ENCODE measurements at places on chromosomes 7 and 10. TPM values are rescaled to one million over a fixed set of nuclear protein-coding genes. Genes with fewer than 3 reads are reported as not detected.

SGMS1 gene
- 26.7 TPM for total RNA-seq

CALML3 gene
- not detected for total RNA-seq

PTN gene
- total RNA-seq: 61.7 TPM

RSPH10B2 gene
- total RNA-seq: not detected

GLI3 gene
- total RNA-seq: 1.7 TPM

DNA sequence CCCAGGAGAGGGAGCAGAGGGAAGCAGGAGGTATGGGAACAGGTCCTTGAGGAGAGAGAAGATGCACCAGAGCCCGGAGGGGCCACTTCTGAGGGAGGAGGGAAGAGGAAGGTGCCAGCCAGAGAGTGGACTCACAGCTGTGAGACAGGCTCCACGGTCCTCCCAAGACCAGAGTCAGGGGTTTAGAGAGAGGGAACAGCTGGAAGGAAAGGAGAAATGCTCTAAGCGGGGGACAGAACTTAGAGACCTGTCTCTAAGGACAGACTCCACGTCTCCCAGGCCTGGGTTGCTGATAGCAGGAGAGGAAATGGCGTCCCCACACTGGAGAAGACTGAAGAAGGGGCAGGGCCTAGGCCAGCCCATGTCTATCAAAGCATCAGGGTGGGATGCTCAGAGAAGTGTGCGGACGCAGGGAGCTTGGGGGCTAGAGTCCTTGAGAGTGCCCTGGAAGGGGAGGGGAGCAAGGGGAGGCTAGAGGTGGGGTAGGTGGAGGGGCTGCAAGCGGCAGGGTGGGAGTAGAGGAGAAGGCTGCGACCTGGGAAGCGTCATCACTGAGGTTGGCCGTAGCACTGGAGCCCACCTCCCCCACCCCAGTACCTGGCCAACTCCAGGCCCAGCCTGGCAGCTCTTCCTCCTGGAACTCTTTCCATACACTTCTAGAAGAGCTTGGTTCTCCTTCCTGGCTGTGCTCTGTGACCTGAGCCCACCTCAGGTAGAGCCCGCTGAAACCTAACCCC is 25.6 kb upstream of the GRID1 start:
- H3K4me1 ChIP-seq: no peaks in the 10 kb centered on the region
- no peak overlapping the region for H3K27ac ChIP-seq
- no peaks in the 10 kb centered on the region for H3K36me3 ChIP-seq
- DNase-seq: no peak
- peaks cover 50% of the 10 kb centered on the region for H3K27me3 ChIP-seq

GRCh38 chr7:156105337-156106106 is 293.3 kb upstream of the SHH start:
- no peak for DNase-seq
- no peak overlapping the region for H3K4me3 ChIP-seq

GRCh38 chr7:66583490-66584110 is 45.1 kb upstream of the KCTD7 start:
- no peaks in the 10 kb centered on the region for H3K27me3 ChIP-seq
- no peak overlapping the region for H3K4me3 ChIP-seq
- H3K4me1 ChIP-seq: peaks cover 5% of the 10 kb centered on the region
- H3K36me3 ChIP-seq: peaks cover 16% of the 10 kb centered on the region
- no peak for DNase-seq

DNA sequence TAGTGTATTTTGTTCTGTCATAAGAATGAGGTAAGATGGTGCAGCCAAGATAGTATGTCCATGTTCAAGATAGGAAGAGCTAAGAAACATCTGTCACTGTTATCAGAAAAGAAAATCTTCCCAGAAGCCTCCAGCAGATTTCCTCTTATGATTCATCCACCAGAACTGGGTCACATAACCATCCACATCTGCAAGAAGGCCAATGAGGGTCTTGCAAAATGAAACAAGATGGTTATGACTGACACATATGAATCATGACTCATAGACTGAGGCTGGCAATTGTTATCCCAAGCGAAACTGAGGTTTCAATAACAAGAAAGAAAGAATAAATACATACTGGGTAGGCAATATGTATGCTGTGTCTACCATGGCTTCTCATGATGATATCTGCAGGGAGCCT is 30.3 kb downstream of the CCNJ start:
- DNase-seq: peak; percentile 85
- H3K4me1 ChIP-seq: no peaks in the 10 kb centered on the region
- no peaks in the 10 kb centered on the region for H3K36me3 ChIP-seq
- H3K27me3 ChIP-seq: no peaks in the 10 kb centered on the region

DNA sequence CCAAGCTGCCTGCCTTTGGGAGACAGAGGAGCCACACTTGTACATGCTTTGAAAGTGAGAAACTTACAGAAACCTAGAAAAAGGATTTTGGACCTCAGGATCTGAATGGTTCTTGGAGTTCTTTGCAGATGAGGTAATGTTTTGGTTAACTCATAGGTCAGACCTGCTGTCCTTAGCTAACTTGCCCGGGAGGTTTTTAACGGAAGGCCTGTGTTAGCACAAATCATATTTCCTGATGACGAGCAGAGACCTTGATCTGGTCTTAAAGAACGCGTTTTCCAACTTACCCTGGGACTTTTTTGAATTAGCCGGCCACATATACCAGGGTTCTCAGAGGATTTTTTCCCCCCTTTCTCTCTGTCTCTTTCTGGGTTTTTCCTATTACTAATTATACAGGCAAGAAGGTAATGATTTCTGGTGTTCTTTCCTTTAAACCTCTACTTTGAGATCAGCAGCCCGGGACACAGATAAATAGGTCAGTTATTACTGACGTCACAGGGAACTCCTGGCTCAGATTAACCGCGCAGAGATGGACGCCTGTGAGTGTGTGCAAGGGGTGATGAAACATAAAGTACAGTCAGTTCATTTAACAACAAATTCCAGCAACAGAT is 101.7 kb upstream of the KLF6 start:
- no peaks in the 10 kb centered on the region for H3K27me3 ChIP-seq
- H3K36me3 ChIP-seq: no peaks in the 10 kb centered on the region
- no peak overlapping the region for H3K4me3 ChIP-seq
- H3K27ac ChIP-seq: peak overlapping the region; percentile 90
- DNase-seq: peak; percentile 96
- H3K4me1 ChIP-seq: peaks cover 23% of the 10 kb centered on the region

- no peak overlapping the region for H3K27ac ChIP-seq
- DNase-seq: no peak
- H3K27me3 ChIP-seq: no peaks in the 10 kb centered on the region
- no peaks in the 10 kb centered on the region for H3K36me3 ChIP-seq
Measured at GRCh38 chr10:48460182-48460581, 144.7 kb downstream of the ARHGAP22 start.

GRCh38 chr7:73606801-73607691 is 17.3 kb downstream of the MLXIPL start:
- H3K4me3 ChIP-seq: no peak overlapping the region
- H3K27ac ChIP-seq: no peak overlapping the region
- H3K36me3 ChIP-seq: no peaks in the 10 kb centered on the region
- H3K27me3 ChIP-seq: peaks cover 13% of the 10 kb centered on the region
- peak; percentile 10 for DNase-seq

DNA sequence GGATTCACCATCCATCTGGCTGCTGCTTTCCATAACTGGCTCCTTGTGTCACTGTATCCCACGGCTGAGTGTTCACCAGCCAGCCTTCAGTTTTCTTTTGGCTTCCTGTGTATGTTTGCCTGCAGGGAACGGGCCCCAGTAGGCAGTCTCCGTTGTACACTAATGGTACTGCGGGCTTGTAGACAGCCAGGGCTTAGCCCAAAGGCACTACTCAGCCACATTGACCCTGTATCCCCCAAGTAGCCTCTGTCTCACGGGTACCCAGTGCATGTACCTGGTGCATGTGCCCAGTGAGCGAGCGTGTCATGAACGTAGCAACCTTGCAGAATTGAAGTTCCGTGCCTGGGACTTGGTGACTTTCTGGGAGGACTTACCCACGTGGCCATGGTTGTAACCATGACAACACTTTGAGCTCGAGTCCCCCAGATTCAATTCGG is 6.1 kb downstream of the PFKFB3 start:
- peaks cover 11% of the 10 kb centered on the region for H3K36me3 ChIP-seq
- no peak for DNase-seq
- no peak overlapping the region for H3K4me3 ChIP-seq
- H3K4me1 ChIP-seq: peaks cover 20% of the 10 kb centered on the region

DNA sequence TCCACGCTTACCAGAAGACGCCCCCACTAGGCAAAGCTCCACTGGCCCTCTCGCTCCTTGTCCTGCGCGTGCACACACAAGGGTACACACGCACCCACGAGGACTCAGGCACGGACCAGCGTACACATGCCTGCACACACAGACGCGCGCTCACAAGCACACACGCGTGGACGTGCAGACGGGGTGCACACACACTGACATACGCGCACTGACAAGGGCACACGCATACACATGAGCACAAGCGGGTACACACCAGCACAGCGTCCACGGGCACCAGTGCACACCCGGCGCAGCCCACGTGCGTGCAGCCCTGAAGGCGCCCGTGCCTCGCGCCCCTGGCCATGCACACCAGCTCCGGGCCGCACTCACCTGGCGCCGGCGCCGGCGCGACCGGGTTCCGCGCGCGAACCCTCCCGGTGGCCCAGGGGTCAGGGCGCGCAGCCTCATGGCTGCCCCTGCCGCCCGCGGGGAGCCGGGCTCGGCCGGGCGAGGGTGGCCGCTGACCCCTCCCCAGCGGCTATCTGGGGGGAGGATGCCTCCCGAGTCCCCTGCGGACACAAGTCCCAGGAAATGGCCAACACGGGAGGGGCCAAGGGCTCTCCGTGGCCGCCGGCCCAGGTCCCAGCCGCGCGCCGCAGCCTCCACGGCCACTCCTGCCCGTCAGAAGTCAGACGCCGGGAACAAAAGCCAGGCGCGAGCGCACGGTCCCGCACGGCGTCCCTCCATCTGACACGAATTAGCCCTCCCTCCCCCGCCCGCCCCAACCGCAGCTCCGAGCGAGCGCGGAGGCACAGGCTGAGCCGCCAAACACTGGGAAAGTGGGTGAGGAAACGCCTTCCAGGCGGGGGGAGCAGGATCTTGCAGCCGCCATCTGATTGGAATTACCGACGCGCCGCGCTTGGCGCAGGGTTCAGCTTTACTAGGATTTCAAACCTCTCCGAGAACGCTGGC is 45.0 kb downstream of the TNS3 start:
- H3K27ac ChIP-seq: peak overlapping the region; percentile 15
- peaks cover 39% of the 10 kb centered on the region for H3K4me1 ChIP-seq
- no peaks in the 10 kb centered on the region for H3K27me3 ChIP-seq
- DNase-seq: peak; percentile 76
- 0 out of 2 replicates have a peak, but pooled peaks cover 2% of the 10 kb centered on the region for H3K36me3 ChIP-seq

- peak; percentile 97 for DNase-seq
- peak overlapping the region; percentile 97 for H3K27ac ChIP-seq
- H3K4me1 ChIP-seq: peaks cover 44% of the 10 kb centered on the region
- H3K4me3 ChIP-seq: no peak overlapping the region
- no peaks in the 10 kb centered on the region for H3K27me3 ChIP-seq
Measured at GRCh38 chr10:119409906-119410305, 132.6 kb downstream of the RGS10 start.
